ENCODE measurements at places on chromosomes 7 and 10. TPM values are rescaled to one million over a fixed set of nuclear protein-coding genes. Genes with fewer than 3 reads are reported as not detected.

The FGL2 gene
- total RNA-seq: 58.2 TPM

The SFRP4 gene
- 9.0 TPM for total RNA-seq

The ATRNL1 gene
- 0.18 TPM for total RNA-seq

The HOXA7 gene
- 1.6 TPM for total RNA-seq

The CADPS2 gene
- 16.4 TPM for total RNA-seq

The PDE6C gene
- not detected for total RNA-seq

The EBLN1 gene
- total RNA-seq: not detected

The IQUB gene
- 0.43 TPM for total RNA-seq

The GFRA1 gene
- 1.6 TPM for total RNA-seq

The SLC29A4 gene
- 3.8 TPM for total RNA-seq

The MMP21 gene
- total RNA-seq: under 0.01 TPM

The PHYHIPL gene
- not detected for total RNA-seq

The PILRA gene
- total RNA-seq: 0.28 TPM

The NKX1-2 gene
- not detected for total RNA-seq

The IKZF1 gene
- not detected for total RNA-seq

The SRGN gene
- 36.7 TPM for total RNA-seq

The ACTR3C gene
- total RNA-seq: 1.6 TPM

The FEZF1 gene
- total RNA-seq: not detected

The PPP1R17 gene
- total RNA-seq: not detected

The FFAR4 gene
- not detected for total RNA-seq

The MKI67 gene
- total RNA-seq: 0.74 TPM

The AGAP6 gene
- total RNA-seq: 2.0 TPM

The POM121 gene
- 3.9 TPM for total RNA-seq

The C10orf53 gene
- total RNA-seq: not detected

The ZNF736 gene
- 5.5 TPM for total RNA-seq

The RPEL1 gene
- total RNA-seq: under 0.01 TPM

The DNAJC12 gene
- 4.3 TPM for total RNA-seq

The LAMB4 gene
- total RNA-seq: 0.28 TPM

The GIMAP1 gene
- under 0.01 TPM for total RNA-seq

The MET gene
- total RNA-seq: 12.9 TPM

The SYT15B gene
- 0.57 TPM for total RNA-seq

The DLD gene
- total RNA-seq: 40.1 TPM

The RBP4 gene
- total RNA-seq: not detected

The EIF3B gene
- total RNA-seq: 207 TPM

The OPN4 gene
- not detected for total RNA-seq

The GHRHR gene
- not detected for total RNA-seq

The PDCD11 gene
- total RNA-seq: 25.6 TPM
